T-helper 17 cell (primary cell): ENCODE measurements at places on chromosomes 7 and 10.

DNA sequence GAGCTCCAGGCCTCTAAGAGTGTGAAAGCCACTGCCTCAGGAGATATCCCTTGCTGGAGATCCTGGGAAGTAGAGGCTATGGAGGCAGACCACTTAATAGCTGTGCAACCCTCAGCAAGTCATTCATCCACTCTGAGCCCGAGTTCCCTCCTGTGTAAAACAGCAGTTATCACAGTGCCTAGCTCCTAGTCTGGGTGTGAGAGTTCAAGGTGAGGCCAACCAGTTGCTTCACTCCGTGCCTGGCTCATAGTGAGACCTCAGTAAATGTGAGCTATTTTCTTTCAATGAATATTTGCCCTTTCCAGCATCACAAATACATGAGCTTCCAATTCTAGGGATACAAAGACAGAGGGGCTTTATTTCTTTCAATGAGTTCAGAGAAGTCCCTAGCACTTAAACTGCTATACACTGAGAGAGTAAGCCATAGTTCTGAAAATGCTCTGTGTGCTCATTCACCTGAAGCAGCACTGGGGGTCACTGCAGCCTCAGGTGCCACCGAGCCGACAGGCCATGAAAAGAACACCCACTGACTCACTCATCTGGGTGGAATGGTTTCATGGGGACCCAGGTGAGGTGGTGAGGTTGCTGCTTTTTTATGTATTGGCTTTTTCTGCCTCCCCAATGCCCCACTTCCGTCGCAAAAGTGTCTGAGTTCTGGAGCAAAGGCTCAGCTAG, 259.8 kb downstream of the KCNMA1 start:
- peaks cover 3% of the 10 kb centered on the region for H3K36me3 ChIP-seq
- peaks cover 11% of the 10 kb centered on the region for H3K27me3 ChIP-seq
- H3K27ac ChIP-seq: no peak overlapping the region
- DNase-seq: no peak
- H3K4me1 ChIP-seq: no peaks in the 10 kb centered on the region
- no peak overlapping the region for H3K4me3 ChIP-seq

DNA sequence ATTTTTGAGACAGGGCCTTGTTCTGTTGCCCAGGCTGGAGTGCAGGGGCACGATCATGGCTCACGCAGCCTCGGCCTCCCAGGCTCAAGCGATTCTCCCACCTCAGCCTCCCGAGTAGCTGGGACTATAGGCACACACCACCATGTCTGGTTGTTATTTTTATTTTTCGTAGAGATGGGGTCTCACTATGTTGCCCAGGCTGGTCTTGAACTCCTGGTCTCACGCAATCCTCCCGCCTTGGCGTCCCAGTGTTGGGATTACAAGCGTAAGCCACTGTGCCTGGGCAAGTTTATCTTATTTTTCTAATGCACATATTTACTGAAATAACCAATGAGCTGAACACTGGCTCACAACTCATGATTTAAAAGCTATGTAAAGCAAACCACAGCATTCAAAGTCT, 61.9 kb downstream of the FAM171A1 start:
- peaks cover 8% of the 10 kb centered on the region for H3K4me1 ChIP-seq
- no peaks in the 10 kb centered on the region for H3K36me3 ChIP-seq
- no peak overlapping the region for H3K4me3 ChIP-seq
- DNase-seq: no peak

DNA sequence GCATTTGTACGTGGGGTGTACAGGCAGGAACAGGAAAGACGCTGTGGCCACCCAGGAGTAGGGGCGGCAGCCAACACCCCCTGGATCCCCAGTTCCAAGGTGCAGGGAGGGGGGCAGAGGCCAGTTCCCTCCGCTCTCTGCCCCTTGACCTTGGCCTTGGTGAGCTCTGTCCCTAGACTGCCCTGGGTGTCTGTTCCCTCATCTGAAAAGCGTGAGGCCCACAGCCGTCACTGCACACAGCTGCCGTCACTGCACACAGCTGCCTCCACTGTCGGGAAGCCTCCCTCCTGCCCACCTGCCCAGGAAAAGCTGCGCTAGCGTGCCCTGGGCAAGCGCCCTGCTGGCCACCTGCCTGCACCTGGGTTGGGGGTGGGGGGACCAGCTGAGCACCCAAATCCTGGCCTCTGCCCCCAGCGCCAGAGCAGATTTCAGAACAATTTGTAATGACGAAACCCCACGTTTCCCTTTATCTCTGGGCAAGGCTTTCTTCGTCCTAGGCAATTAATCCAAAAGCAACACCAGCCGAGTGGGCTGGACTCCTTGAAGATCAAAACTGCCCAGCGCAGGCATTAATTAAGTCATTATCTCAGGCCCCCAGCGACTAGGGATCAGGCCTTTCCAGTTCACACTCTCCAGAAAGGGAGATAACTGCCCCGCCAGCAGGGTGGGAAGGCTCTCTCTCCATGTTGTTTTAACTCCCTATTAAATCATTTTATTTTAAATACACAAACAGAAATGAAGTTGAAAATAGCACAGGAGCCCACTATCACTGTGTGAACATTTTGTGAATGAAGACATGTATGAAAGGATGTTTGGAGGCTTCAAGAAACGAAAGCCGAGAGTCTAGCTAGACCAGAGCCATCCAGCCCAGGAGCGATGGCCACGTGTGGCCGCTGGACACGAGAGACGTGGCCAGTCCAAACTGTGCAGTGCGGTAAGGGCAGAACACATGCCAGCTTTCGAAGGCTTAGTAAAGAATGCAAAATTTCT, 4.0 kb upstream of the PDGFA start:
- DNase-seq: no peak
- H3K27me3 ChIP-seq: peaks cover 9% of the 10 kb centered on the region
- H3K36me3 ChIP-seq: no peaks in the 10 kb centered on the region
- H3K4me1 ChIP-seq: peaks cover 3% of the 10 kb centered on the region

- no peaks in the 10 kb centered on the region for H3K36me3 ChIP-seq
- H3K4me3 ChIP-seq: no peak overlapping the region
- H3K27me3 ChIP-seq: peaks cover 27% of the 10 kb centered on the region
- no peaks in the 10 kb centered on the region for H3K4me1 ChIP-seq
- H3K27ac ChIP-seq: no peak overlapping the region
Measured at GRCh38 chr7:108147031-108147563, 16.9 kb upstream of the LAMB4 start.

DNA sequence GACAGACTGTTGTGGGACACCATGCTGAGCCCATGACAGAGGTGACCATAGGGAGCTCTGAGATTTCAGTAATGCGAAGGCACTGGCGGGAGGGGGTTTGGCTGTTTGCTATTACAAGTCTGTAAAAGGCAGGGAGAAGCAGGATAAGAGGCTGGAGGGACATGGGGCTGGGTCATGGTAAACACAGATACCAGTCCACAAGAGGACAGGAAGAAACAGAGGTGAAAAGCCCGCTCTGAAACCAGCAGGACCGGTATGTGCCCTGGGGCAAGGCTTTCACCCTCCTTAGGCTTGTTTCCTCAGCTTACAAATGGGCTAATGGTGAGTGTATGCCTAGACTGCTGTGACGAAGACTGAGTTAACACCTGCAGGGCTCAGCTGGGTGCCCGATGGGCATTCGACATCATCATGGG, 34.1 kb downstream of the ANXA11 start:
- peaks cover 13% of the 10 kb centered on the region for H3K4me1 ChIP-seq
- no peak for DNase-seq
- peak overlapping the region; percentile 67 for H3K27ac ChIP-seq
- H3K36me3 ChIP-seq: no peaks in the 10 kb centered on the region
- no peaks in the 10 kb centered on the region for H3K27me3 ChIP-seq

DNA sequence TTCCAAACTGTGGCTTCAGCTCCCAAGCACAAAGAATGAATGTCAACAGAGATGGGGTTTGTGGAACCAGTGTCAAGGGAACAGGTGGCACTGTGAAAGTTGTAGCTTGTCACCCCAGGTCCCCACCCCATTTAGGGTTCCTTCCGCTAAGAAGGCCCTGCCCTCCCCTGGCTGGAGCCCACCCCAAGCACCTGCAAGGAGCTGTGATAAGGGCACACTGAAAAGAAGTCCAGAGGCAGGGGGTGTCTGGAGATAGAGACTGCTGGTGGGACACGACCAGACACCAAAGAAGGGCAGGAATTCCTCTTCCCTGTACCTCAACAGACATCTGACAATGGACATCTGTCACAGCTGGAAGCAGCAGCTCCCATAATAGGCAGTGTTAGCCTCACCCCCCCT, 4.5 kb downstream of the GRID1 start:
- H3K4me1 ChIP-seq: peaks cover 5% of the 10 kb centered on the region
- no peak overlapping the region for H3K27ac ChIP-seq
- peaks cover 4% of the 10 kb centered on the region for H3K36me3 ChIP-seq
- no peak overlapping the region for H3K4me3 ChIP-seq
- DNase-seq: no peak
